Bronchus fibroblast of lung (primary cell): ENCODE measurements at places on chromosomes 2 and 18. TPM values are rescaled to one million over a fixed set of nuclear protein-coding genes. Genes with fewer than 3 reads are reported as not detected.

Gene DCDC2C
- not detected in 2 replicates for total RNA-seq

Gene TLX2
- 0.15 and 0.34 TPM in 2 replicates for total RNA-seq

Gene GAL3ST2
- not detected in 2 replicates for total RNA-seq

Gene SEPTIN2
- 236 and 282 TPM in 2 replicates for total RNA-seq

Gene TMEM163
- not detected in 2 replicates for total RNA-seq

Gene TMEFF2
- 17.0 and 19.3 TPM in 2 replicates for total RNA-seq

Gene LAMA3
- total RNA-seq: 1.2 and 1.3 TPM in 2 replicates

Gene MAP3K20
- 29.0 and 34.1 TPM in 2 replicates for total RNA-seq

Gene B4GALT6
- 1.8 and 3.0 TPM in 2 replicates for total RNA-seq

Gene UGT1A5
- total RNA-seq: not detected in 2 replicates

Gene THSD7B
- total RNA-seq: not detected in 2 replicates

Gene COL3A1
- 583 and 652 TPM in 2 replicates for total RNA-seq

Gene C2orf74
- total RNA-seq: 13.5 and 22.5 TPM in 2 replicates

Gene MYO1B
- 41.3 and 47.6 TPM in 2 replicates for total RNA-seq

Gene NEB
- under 0.01 and 0.17 TPM in 2 replicates for total RNA-seq

Gene UGT1A10
- total RNA-seq: not detected in 2 replicates

Gene LAMA1
- total RNA-seq: 6.2 and 7.0 TPM in 2 replicates

Gene SLC4A3
- 1.3 and 1.8 TPM in 2 replicates for total RNA-seq

Gene MREG
- 1.3 and 2.0 TPM in 2 replicates for total RNA-seq

Gene KIF5C
- 0.45 and 0.50 TPM in 2 replicates for total RNA-seq

Gene M1AP
- total RNA-seq: not detected in 2 replicates

Gene ST8SIA5
- 0.17 TPM in 1 of 2 replicates, not detected in the other for total RNA-seq
